ENCODE measurements at places on chromosomes 6 and 20.

- no peak for DNase-seq
Observed at GRCh38 chr20:25198663-25199383, 3.3 kb downstream of the ENTPD6 start.

GRCh38 chr6:147852772-147853171, 344.3 kb downstream of the SAMD5 start:
- DNase-seq, result no peak

DNA sequence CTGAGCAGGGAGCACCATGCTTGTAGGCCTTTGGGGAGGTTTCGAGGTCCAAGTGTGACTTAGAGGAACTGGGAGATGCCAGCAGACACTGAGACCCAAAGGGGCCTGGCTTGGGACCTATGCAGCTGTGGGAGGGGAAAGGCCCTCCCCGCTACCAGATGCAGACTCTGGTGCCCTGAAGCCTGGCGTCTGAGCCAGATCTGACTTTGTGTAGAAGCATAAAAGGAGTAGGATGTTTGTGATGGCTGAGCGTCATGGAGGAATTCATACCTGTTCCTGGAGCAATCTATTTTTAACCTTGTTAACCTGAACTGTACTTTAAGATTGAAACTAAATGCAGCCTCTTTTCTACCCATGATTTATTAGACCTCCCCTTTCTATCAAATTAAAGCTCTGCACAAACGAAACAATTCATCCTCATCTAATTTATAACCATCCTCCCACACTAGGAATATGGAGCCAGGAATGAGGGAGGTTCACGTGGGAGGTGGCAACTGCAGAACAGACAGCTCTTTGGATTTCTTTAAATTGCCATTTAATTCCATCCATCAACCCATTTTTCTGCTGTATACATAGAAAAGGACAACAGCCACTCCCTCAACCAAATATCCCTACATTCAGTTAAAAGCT, 172.6 kb upstream of the AGPAT4 start:
- DNase-seq, result peak; percentile 42

DNA sequence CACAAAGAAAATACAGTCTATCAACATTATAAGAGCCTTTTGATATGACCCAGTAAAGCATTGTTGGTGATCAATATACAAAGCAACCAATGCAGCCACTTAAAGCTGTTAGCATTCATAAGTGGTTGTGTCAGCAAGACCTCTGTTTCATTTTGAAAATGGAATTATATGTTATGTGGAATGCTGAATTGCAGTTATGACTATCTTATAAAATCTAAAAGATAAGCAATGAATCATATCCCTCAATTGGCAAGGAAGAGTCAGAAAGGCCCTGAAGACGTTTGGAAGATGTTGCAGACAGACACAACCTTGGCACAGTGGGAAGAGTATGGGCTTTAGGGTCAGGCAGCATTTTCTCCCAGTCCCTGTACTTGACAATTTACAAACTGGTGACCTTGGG, 93.8 kb upstream of the RNF217 start:
- DNase-seq, result no peak

DNA sequence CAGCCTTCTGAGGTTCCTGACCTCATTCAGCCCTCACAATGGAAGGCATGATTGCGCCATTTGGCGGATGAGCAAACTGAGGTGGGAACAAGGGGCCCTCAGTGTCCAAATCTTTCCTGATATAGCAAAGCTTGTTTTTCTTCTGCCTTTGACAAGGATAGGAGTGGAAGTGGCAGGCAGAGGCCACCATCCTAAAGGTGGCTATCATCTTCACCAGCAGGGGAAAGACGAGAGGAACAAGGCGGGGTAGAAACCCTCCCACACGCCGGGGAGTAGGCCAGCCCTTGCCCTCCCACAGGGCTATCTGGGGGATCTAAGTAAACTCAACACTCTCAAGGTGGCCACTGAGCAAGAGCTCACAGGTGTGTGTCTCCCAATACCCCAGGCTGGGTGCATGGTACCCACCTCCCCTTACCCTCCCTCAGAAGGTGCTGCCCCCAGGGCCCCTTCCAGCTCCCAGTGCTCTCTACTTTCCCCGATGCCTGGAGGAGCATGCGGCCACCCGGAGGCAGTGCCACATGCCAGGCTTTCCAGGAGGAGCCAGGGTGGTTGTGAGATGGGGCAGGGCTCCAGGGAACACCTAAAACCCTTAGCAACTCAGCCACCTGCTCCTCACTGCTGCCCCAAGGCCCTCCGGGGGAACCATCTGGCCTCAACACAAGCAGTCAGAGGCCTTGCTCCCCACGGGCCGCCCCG, 11.2 kb downstream of the SPDEF start:
- DNase-seq, result no peak

- no peak for DNase-seq
Observed at GRCh38 chr6:169972736-169973135, 221.3 kb downstream of the ERMARD start.
